GM13977 (cell line): ENCODE measurements at places on chromosomes 2 and 18.

DNA sequence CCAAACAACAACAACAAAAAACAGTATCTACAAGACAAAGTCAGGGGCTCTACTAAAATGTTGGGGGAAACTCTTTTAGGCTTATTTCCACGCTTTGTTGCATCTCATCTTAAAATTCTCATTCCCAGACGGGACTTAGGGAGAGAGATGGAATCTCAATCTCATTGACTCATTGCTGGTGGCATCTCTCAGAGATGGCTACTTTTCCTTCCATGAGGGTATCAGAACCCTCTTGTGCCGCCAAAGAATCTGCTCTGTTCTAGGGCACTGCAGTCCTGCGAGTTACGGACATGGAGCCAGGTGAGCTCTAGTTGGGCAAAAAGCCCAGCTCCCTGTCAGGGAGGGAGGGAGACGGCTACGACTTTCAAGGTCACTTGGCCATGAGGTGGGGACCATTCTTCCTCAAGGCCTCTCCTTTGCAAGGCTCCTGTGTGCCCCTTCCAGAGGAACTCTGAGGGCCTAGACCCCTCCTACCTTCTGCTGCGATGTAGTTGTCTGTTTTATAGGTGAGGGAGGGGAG is 68.0 kb downstream of the MYCN start:
- no peak for DNase-seq

- no peak for DNase-seq
These were observed 359.1 kb downstream of the MEIS1 start for GRCh38 chr2:66794070-66794469.

- no peak for DNase-seq
These were observed 322.4 kb downstream of the ADCYAP1 start for GRCh38 chr18:1227025-1227424.

- DNase-seq: no peak
These were observed 304.6 kb downstream of the MTX2 start for GRCh38 chr2:176573612-176574483.

- DNase-seq: no peak
These were observed 36.8 kb upstream of the GPR17 start for GRCh38 chr2:127609031-127609751.

DNA sequence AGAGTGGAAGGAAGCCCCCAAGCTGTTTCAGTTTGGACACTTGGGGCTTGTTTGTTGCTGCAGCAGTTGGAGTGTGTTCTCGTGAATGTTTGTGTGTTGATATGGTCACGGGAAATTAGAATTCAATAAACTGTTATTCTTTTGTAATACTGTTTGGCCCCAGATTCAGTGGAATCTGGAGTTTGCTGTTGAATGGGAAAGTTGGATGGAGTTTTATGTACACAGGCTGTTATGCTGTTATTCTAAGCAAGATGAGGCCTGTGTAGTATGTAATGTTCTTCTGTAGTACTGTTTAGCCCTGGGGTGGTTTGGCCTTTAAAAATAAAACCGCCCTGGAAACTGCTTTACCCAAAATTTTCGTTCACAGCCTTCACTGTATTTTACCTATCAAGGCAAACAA is 810.4 kb upstream of the HS6ST1 start:
- DNase-seq: no peak

- no peak for DNase-seq
These were observed 1232.6 kb upstream of the NRXN1 start for GRCh38 chr2:52264488-52264887.

DNA sequence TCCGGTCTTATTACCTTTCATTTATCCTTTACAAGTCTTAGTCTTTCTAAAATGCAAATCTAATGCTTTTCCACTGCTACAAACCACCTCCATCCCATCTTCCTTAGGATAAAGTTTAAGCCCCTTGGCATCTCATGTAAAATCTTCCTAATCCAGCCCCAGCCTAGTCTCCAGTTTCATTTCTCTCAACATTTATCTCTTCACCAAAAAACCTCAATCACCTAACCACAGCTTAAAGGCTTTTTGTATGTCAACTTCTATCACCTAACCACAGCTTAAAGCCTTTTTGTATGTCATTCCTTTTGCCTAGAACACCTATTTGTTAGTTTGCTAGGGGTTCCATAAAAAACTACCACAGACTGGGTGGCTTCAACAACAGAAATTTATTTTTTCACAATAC is 4.2 kb downstream of the TRAK2 start:
- DNase-seq: no peak

- DNase-seq: no peak
These were observed 5.5 kb downstream of the RTKN start for GRCh38 chr2:74436111-74436805.

DNA sequence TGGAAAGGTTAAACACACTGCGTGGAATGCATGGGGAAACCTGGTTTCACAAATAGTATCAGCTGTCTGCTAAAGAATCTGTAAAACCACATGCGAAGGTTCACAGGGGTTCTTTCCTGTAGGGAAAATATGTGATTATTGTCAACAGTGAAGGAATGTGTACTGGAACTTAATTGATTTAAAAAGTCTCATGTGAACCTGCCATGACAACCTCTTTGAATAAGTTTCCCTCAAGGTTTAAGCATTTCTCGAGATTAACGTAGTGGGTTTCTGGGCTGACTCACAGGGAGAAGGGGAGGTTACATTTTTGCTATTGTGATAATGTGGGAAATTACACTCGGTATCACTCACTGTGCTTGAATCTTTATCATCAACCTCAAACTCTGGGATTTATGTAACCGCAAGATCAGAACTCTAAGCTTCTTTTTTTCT is 28.2 kb upstream of the IL1R1 start:
- DNase-seq: no peak
